Stimulated activated CD8-positive, alpha-beta memory T cell treated with anti-CD3 and anti-CD28 coated beads, Interleukin-7, amount 100 ng/mL, for 48 hours (primary cell): ENCODE measurements at places on chromosomes 6 and 20.

- no peak for DNase-seq
Observed at GRCh38 chr6:164039954-164040375, 625.4 kb downstream of the QKI start.

- DNase-seq, result no peak
Observed at GRCh38 chr6:22081709-22082108, 215.1 kb downstream of the PRL start.

GRCh38 chr6:9346923-9347322, 911.6 kb upstream of the SLC35B3 start:
- no peak for DNase-seq

DNA sequence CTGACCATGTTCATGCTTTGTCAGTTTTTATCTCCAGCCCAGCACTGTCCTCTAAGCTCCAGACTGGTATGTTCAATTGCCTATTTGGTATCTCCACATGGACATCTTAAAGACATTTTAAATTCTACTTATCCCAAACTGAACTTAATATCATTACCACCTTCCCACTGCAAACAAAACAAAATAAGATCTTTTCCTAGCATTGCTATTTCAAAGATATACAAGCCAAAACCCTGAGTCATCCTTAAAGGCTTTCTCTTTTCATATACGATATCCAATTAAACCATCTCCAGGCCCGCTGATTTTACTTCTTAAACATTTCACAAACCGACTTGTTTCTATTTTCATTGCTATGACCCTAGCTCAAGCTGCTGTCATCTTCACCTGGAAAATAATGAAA, 35.1 kb upstream of the HS3ST5 start:
- no peak for DNase-seq

GRCh38 chr6:85591207-85591606, 2.5 kb downstream of the SNX14 start:
- no peak for DNase-seq

GRCh38 chr6:168660400-168660945, 219.5 kb downstream of the SMOC2 start:
- DNase-seq, result no peak

GRCh38 chr6:113936093-113936934, 34.6 kb downstream of the HDAC2 start:
- no peak for DNase-seq

GRCh38 chr6:132811276-132811675, 3.1 kb upstream of the RPS12 start:
- no peak for DNase-seq

DNA sequence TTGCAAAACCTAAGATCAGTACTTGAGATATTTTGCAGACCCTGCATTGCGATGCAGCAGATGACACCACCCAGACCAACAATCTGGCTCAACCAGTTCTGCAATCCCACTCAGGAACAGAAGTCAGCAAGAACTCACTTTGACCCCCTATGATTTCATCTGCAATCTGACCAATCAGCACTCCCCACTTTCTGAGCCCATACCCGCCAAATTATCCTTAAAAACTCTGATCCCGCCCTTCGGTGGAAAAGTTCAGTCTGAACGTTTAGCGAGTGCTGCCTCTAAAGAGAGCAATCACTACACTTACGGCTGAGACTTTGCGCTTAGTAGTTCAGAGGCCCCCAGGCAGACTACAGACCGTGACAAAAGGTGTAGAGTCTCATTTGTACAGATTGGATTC, 17.3 kb upstream of the KIAA1586 start:
- DNase-seq, result no peak

DNA sequence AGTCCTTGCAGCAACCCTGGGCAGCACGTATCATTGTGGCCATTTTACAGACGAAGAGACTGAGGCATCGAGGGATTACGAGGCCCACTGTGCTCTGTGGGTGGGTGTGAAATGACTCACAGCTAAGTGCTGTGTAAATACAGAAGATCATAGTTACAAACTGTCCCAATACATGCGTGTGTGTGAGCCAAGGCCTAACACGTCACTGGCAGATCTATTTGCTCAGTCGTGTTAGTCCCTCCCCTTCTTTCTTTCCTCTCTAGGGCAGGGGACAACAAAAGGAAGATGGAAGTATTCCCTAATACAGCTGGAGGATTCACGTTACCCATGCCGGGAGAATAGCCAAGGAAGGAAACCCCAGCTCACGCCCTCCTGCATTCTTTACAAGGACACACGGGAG, 175.9 kb downstream of the CDC5L start:
- DNase-seq, result no peak

DNA sequence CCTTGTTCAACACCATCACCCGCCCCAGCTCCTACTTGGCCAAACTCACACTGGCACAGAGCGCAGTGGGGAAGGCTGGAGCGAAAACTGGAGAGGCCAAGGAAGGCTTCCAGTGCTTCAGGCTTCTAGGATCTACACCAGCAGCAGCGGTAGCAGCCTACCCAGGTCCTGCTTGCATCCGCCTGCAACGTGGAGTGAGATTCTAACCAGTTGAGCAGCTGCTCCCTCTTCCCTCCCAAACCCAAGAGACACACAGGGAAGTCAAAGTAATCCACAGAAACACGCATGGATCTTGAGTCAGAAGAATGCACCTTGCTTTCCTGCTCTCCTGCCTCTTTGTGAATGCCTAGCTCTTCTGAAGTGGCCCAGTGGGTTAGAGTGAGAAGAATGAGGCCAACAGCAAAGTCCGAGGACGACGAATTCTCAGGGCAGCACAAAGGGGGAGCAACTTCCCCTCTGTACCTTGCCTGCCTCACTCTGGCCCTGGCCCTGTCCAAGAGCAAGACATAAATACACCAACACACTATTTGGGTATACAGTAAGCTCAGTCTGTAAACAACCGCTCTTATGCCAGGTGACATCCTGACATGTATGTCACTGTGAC, 95.9 kb upstream of the FOXQ1 start:
- DNase-seq, result no peak

- no peak for DNase-seq
Observed at GRCh38 chr20:16444057-16444777, 129.0 kb downstream of the KIF16B start.

- no peak for DNase-seq
Observed at GRCh38 chr6:27025351-27025750, 222.2 kb upstream of the PRSS16 start.

DNA sequence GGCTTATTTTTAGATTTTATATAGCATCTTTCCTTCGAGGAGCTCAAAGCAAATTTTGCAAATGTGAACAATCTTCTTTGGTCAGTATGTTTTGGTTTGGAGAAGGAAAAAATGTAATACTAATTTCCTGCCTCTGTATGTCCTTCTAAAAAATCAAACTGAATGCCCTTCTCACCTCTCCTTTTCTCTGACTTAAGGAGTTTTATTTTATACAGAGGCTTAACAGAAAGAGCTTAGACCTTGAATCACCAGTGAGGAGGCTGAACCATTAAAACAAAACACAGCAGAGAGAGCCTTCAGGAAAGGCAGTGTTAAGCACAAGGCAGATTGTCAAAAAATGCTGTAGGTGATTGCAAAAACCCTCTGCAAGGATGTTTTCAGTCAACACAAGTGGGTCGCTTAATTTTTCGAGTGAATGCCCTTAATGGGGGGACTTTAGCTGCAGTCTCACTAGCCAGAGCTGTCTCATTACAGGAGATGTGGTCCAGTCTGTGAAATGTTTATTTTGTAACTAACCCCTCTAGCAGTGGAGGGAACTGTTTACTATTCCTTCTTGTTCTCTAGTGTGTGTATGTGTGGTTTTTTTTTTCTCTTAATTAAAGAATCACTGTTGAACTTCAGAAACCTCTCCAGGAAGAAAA, 481.3 kb upstream of the CITED2 start:
- no peak for DNase-seq

GRCh38 chr20:37336369-37337207, 9.4 kb upstream of the SRC start:
- peak; percentile 43 for DNase-seq

- peak; percentile 39 for DNase-seq
Observed at GRCh38 chr6:27630727-27631608, 158.1 kb upstream of the ZNF184 start.

DNA sequence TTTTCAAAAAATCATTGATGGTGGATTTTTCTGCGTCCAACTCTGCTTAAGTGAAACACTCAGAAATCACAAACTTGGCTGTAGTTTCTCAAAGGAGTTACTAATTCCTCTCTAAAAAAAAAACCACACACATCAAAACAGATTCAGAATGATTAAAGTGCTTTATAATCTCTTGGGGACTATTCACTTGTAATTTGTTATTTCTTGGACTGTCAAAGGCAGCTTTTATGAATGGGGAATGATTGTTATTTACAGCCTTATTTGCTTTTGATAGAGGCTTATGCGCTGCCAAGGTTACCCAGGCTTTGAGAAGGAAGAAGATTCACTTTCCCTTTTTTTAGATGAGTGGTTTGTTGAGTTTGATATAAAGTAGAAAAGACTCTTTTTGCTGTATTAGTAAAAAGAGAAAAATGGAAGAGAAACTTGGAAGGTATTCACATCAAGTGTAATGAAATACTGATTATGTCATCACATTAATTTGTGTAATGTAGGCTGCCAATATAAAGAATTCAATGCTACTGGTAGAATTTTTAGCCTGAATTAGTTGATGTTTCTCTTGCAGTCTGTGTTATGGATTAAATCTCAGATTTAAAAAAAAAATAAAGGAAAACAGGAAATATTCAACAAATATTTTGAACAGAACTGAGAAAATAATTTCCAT, 381.0 kb upstream of the SASH1 start:
- DNase-seq, result no peak

DNA sequence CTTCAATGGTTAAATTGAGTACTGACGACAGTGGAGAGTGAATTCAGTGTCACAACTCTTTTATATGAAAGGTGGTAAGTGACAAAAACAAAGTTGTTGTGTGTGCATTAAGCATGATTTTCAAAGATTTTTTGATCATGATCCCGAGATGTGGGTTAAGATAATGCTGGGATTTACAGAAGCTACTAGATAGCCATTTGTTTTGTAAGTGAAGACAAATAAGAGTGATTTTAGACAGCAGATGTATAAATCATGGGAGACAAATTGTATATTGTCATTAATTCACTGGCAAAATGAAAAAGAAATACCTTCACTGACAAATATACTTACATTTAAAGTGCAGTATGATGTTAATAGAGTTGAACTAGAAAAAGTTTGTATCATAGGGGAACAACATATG, 6.1 kb downstream of the ADGRB3 start:
- DNase-seq, result no peak

- DNase-seq, result no peak
Observed at GRCh38 chr6:170284866-170285469, 5.9 kb downstream of the DLL1 start.

GRCh38 chr6:2891768-2892170, 11.3 kb downstream of the SERPINB9 start:
- peak; percentile 59 for DNase-seq
